Stimulated activated CD8-positive, alpha-beta memory T cell treated with anti-CD3 and anti-CD28 coated beads, Interleukin-4, amount 100 ng/mL, for 1 hour (primary cell): ENCODE measurements at places on chromosomes 16 and 17.

DNA sequence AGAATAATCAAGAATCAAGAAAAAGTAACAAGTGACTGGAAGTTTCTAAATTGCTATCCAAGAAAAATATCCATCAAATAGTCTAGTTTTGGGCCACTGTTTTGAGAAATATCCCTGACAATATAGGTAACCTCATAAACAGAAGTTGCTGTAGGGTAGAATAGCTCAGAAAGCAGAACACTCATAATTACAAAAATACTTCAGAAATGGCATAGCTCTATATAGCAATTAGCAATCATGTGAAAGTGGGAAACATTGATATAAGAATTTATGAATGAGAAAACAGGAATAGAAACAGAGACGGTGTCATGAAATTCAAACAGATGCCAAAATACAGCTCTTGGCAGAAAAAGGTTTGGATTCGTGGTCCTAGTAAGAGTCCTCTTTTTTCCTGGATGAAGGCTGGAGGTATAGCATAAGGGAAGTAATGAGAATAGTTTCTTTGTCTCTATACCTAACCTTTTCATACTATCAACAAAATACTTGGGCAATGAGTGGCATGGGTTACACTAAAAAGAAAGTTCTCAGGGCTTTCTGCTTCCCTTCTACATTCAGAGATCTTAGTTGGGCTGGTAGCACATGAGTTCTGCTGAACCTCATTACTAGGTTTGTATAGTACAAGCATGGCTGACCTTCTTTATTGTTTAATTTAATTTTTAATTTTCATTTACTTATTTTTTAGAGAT, 33.5 kb downstream of the SPAG9 start:
- no peak for DNase-seq

- no peak for DNase-seq
These were observed 18.5 kb downstream of the SALL1 start for GRCh38 chr16:51132490-51133115.

DNA sequence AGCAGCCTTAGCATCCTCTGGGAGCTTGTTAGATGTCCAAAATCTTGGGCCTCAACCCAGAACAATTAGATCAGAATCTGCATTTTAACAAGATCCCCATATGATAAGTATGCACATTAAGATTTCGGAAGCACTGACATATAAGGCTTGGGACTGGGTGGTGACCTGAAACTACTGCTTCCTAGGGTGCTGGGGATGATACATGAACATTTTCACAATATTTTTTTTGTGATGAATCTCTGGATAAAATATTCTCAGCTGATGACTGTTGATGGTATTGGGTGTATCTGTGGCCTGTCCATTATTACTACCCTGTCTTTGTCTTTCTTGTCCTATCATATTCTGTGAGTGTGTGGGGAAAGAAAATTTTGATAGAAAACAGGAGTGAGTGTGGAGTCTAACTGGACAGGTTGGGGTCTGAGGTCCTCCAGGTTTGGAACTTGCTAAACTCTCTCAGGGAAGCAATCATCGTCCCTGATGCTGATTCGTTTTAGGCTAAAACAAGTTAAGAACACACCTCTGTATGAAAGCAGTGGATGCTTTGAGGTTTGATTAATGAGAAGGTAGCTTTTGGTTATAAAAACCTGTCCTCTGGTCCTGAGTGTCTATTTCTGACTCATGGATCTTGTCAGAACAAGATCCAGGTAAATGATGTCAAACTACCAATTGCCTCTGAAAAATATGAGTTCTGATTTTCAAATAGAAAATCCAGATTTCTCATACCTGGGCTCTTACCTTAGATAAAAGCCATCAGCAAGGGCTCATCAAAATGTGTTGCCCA, 23.2 kb downstream of the KRT23 start:
- DNase-seq = no peak

- no peak for DNase-seq
These were observed 221.0 kb downstream of the CCDC182 start for GRCh38 chr17:57523926-57524632.

DNA sequence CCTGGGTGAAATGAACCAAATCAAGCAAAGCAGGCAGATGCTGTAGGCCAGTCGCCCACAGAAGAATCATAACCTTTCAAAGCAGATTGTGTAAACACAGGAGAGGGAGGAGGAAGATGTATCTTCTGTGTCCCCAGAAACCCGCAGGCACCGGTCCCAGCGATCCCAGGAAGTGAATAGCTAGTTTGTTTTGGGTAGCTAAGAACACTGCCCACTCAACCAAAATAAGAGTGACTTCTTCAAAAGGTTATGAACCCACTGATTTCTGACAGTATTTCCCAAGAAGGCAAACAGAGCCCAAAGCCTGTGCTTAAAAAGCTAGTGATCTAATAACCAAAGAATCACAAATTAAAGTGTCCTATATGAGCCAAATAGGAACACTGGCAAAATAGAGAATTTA, 67.8 kb downstream of the GRIN2A start:
- DNase-seq = no peak

DNA sequence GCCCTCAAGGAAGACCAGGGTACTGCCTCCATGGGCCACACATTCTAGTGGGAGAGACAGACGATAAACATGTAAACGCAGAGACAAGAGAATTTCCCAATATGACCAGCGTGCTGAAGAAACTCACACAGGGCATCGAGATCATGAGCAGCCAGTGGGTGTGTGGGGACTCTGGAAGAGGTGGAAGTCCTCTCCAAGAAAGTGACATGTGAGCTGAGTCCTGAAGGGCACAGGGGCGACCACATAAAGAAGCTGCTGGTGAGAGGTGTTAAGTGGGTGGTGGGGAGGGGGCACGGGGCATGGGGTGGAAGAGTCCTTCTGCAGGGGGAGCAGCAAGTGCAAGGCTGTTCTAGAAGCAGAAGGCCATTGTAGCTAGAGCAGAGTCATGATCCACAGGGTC, 21.0 kb upstream of the RAP1GAP2 start:
- DNase-seq = no peak

DNA sequence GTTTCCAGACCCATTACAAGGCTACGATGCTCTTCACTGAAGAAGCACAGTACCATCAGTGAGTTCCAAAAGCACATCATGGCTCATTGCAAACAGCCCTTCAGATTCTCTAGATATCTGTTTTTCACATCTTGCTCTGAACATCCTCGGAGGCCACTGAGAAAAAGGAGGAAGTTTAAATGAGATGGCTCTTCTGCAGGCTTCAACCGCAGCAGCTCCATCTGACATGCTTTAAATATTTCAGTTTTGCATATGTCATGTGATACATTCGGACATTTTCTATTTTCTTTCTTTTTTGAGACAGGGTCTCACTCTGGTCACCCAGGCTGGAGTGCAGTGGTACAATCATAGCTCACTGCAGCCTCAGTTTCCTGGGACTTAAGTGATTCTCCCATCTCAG, 396.8 kb downstream of the NPIPA8 start:
- no peak for DNase-seq

- DNase-seq = no peak
These were observed 120.7 kb downstream of the RAB11FIP4 start for GRCh38 chr17:31512104-31512740.

DNA sequence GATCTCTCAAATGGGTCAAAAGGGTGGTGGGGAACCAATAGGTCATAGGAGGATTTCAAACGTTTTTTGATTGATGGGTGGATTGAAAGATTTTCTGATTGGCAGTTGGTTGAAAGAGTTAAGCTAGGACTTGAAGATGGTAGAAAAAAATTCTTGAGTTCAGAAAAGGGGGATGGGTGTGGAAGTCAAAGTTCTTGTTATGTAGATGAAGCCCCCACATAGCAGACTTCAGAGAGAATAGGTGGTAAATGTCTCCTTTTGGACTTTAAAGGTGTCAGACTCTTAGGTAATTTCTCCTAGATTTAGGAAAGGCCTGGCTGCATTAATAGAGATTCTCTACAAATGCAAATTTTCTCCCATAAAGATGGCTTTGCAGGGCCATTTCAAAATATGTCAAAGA, 163.3 kb downstream of the HS3ST4 start:
- DNase-seq = no peak

DNA sequence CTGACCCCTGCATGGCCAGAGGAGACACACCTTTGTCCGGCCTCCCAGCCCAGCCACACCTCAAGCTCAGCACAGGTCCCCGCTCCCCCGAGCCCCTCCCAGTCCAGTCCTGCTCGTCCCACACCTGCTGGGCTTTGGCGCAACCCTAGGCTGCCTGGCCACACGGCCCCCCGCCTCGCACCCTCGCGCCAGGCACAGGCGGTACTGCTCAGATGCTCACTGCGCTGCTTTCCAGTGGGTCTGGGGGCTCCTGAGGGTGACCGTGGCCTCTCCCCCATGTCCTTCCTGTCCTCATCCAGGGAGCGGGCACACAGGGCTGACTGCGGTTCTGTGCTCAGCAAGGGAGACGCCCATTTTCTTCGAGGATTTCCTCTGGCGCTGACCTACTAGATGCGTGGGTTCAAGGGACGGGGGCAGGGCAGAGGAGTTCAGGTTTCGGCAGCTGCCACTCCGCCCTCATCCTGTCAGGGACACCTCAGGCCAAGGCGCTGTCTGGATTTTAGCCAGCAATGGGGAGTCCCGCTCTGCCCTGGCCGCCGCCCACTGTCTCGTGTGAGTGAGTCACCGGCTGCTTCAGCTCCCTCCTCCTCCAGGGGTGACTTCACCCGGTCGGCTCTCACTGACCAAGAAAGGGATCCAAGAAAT, 118.0 kb upstream of the ZNF469 start:
- no peak for DNase-seq

GRCh38 chr17:41965694-41966462, 717 bp upstream of the CNP start:
- peak; percentile 41 for DNase-seq

DNA sequence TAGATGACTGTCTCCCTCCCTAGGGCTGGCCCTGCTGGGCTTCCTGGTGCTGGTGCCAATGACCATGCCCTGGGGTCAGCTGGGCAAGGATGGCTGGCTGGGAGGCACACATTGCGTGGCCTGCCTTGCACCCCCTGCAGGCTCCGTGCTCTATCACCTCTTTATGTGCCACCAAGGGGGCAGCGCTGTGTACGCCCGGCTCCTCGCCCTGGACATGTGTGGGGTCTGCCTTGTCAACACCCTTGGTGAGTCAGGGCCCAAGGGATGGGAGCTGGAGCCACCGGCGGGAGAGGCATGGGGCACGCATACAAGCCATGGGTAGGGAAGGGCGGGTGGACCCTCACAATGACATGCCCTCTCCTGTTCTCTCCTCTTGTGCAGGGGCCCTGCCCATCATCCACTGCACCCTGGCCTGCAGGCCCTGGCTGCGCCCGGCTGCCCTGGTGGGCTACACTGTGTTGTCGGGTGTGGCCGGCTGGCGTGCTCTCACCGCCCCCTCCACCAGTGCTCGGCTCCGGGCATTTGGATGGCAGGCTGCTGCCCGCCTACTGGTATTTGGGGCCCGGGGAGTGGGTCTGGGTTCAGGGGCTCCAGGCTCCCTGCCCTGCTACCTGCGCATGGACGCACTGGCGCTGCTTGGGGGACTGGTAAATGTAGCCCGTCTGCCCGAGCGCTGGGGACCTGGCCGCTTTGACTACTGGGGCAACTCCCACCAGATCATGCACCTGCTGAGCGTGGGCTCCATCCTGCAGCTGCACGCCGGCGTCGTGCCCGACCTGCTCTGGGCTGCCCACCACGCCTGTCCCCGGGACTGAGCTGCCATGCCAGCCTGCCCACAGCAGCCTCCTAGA, 2.2 kb downstream of the PAQR4 start:
- DNase-seq = no peak

GRCh38 chr16:4593086-4593485, 21.6 kb downstream of the UBALD1 start:
- DNase-seq = no peak

- DNase-seq = no peak
These were observed 255.4 kb downstream of the IRX3 start for GRCh38 chr16:54031107-54031760.

DNA sequence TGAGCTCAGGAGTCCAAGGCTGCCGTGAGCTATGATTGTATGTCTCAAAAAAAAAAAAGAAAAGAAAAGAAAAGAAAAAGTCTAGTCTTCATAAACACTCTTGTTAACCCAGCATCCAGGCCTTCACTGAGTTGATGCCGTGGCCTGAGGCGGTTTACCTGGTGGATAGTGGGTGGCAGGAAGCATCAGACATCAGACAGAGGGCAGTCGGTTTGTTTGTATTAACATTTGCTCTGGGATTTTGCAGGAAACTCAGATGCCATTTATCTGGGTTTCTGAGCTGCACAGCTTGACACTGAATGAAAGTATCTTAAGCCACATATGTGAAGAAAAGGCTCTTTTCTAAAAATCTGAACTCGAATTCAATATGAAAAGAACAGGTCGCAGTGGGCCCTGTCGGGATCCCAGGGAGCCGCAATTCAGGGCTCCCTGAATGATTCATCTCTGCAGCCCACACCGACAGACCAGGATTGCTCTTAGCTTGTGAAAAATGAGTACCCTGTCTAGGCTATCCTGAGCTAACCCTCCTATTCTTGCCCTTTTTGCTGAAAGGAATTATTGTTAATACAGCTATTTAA, 1.1 kb upstream of the DBNDD1 start:
- no peak for DNase-seq

DNA sequence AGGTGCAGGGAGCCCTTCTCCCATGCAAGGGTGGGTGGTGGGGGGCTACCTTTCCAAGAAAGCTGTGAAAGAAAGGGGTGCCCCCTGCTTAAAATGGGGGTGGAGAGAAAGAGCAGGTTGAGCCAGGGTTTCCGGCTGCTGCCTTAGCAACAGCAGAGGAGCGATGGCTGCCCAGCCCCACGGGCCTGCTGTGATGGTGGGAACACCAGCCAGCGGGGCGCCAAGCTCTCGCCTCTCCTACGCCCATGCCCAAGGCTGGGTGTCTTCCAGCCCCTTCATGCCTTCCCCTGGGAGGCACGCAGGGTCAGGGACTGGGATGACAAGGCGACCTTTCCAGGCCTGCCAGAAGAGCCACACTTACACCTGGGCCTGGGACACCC, 3.0 kb downstream of the FMNL1 start:
- no peak for DNase-seq

DNA sequence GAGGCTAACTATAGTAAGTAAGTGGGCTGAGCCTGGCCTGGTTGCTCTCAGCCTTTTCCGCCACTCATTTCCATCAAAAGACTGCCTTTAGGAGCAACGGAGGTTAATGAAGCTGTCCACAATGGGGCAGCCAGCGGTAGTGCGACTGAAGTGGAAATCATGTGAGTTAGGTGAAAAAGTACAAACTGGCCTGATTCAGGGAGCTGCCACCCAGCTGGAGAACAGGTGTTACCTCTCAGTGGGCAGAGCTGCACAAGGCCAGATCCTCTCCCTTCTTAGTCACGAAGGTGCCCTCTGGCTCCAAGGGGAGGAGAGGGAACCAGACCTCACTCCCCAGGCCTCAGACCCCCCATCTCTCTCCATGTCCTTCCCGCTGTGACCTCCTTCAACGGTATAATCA, 34.4 kb upstream of the CDRT4 start:
- no peak for DNase-seq

DNA sequence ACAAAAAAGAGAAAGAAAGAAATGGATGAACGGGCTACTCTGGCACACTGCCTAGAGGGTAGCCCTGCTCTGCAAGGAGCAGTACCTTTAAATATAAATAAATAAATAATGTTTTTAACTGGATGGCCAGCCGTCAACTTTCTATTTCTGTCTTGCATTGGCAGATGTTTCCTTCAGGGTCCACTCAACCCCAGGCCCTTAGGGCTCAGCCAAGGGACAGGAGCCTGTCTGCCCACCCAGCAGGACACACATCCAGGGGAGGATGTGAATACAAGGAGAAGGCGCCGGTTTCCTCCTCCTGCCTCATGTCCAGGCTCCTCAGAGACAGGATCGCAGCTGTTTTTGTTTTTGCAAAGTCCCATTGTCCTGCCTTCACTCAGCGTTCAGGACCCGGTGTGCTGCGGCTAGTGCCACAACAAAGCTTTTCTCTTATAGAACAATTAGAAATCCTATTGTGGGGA, 22.6 kb downstream of the TTYH2 start:
- DNase-seq = no peak
